ENCODE measurements at places on chromosomes 6 and 20.

- no peak for DNase-seq
These were observed 21.1 kb downstream of the FOXC1 start for GRCh38 chr6:1630771-1631217.

- DNase-seq = no peak
These were observed 69.0 kb downstream of the SMLR1 start for GRCh38 chr6:130896249-130896648.

DNA sequence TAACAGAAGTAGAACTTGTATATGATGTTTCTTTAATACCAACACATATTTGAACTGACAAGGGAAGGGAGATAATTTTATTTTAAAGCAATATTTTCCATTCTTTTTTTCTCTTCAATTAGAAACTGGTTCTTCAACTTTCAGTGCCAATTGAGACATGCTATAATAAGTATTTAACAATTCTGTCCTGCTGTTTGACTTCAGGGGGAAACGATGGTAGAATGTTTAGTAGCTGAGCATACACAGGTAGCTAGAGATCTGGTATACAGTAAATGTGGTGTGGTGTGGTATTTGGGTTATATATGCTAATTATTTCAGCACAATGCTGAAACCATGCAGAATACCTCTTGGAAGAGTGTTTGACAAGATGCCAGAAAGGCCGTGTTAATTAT lies 156.9 kb downstream of the ARID1B start:
- no peak for DNase-seq

- no peak for DNase-seq
These were observed 310.1 kb downstream of the PRL start for GRCh38 chr6:21986703-21987102.

DNA sequence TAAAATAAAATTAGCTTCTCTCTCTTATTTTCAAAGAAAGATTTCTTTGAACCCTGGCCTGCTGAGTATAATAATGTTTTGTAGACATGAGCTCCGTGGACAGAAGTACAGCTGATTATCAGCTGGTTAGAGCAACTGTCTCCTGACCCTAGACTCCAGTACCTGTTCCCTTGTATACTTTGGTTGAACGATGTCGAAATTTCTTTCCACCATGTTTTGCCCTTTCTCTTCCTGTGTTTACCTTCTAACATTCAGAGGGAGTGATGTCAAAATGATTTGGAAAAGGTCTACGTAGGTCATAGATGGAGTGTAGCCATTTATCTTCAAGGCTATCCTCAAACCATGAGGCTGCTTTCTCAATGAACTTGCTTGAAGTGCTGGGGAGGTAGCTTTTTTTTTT lies 16.8 kb upstream of the ADTRP start:
- no peak for DNase-seq

DNA sequence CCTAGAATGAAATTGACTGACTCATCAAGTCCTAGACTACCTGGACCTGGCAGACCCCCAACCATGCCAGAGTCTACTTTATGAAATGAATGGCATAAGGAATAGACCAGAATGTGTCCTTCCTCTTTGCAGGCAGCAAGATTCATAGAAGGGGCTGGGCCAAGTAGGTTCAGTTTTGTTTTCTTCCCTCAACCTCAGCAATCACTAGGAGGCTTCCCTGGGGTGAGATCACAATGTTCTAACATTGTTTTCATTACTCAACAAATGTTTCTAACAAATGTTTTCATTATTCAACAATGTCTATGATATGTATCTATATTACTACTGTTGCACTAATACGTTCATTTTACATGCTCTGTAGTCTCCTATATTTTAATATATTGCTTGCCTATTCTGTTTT lies 8.4 kb upstream of the FAM162B start:
- DNase-seq = no peak
